Stimulated activated CD4-positive, alpha-beta T cell treated with anti-CD3 and anti-CD28 coated beads, Interleukin-2, amount 100 ng/mL, for 24 hours (primary cell): ENCODE measurements at places on chromosomes 4 and X.

DNA sequence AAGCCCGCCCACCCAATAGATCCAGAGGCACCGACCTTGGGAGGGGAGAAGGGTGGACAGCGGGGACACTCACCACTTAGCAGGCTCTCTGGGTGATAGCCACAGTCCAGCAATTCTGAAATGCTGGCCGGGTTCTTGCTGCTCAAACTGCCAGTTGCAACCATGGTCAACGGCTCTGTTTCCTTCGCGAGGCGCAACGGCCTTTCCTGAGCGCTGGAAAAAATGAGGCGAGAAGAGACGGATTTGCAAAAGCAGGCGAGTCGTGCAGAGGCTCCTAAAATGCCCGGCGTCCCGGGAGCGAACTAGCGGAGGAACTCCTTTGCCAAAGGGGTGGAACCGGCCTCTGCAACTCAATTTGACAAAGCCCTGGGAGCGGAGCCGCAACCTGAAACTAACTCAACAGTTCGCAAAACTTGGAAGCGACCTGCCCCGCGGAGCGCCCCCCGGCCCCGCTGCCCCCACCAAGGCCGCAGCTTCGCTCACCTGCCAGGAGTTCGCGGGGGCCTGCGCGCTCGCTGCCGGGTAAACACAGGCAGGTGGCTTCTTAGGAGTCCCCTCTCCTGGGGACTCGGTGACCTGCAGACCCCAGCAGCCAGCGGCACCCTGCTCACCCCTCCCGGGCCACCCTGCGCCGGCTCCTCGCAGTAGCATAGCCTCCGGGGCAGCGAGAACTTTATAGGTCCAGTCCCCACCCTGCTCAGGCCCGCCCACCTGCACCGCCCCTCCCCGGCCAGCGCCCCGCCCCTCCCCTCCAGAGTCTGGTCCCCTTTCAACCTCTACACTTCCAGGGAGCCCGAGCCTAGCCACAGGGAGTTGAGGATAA lies at the start of gene DDIT4L:
Gene DDIT4L (minus strand): TSS at position 649 of the 823 bp plus-strand sequence. CDS start 485 bp downstream, at position 164.
- peak; percentile 27 for DNase-seq

GRCh38 chr4:6772223-6772928 lies 10.2 kb upstream of the KIAA0232 start:
- no peak for DNase-seq

DNA sequence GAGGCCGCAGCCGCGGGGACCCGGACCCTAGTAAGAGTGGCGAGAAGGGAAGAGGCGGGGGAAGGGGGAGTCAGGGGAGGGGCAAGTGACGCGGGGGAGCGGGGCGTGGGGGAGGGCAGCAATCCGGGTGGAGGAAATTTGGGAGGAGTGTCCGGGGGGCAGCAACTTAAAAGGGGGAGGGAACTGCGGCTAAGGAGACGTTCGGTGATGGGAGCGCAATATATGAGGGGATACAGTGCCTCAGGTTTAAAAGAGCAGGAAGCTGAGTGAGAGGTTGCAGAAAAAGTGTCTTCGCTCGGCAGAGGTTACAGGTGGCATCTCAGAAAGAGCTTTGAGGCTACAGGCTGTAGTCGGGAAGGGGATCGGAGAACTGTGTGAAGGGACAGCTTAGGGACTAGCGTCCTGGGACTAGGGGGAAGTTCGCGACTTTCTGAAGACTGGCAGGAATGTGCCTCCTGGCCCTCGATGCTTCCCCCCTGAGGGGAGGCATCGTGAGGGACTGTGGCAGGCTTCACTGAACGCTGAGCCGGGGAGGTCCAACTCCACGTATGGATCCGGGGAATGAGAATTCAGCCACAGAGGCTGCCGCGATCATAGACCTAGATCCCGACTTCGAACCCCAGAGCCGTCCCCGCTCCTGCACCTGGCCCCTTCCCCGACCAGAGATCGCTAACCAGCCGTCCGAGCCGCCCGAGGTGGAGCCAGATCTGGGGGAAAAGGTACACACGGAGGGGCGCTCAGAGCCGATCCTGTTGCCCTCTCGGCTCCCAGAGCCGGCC lies 519 bp downstream of the FOXO4 start:
- DNase-seq = no peak

GRCh38 chrX:17944833-17945497 lies 83.9 kb upstream of the RAI2 start:
- DNase-seq = no peak

- DNase-seq = no peak
These were observed 51.5 kb upstream of the ARHGAP24 start for GRCh38 chr4:85423431-85423830.

DNA sequence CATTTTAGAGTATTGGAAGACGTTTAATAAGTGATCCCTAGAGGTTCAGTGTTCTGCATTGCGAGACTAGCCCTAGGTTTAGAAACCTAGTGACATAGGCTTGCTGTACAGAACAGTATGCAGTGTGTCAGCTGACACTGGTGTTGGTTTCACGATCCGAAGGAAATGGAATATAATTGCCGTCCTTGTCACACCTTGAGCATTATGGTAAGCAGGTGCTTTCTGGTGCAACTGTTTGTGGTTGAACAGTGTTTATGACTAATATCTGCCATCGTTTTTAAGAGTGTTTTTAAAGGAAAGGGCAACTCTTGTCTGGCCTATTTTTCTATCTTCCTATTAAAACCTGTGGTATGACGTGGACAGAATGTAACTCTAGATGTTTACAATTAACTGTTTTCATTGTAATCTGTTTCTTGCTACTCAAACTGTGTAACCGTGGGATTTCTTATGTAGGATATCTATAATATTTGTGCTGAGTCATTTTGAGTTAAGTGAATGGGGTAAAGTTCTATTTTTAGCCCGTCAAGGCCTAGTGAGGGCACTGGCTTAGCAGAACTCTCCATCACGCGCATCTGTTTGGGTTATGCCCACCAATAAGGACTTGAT lies 53.8 kb upstream of the TBC1D14 start:
- DNase-seq = peak; percentile 31

DNA sequence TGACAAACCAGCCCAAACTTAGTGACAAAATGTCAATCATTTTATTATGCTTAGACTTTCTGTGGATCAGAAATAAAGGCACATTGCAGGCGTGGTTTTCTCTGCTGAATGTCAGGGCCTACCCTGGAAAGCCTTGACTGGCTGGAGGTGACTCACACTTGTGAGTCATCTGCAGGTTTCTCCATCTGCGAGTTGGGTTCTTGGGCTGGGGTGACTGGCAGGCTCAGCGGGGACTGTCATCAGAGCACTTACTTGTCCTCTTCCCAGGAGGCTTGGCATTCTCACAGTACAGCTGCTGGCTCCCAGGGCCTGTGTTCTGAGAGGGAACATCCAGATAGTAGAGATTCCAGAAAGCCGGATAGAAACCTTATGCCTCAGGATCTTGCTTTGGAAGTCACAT lies 153.8 kb upstream of the AGA start:
- peak; percentile 38 for DNase-seq

DNA sequence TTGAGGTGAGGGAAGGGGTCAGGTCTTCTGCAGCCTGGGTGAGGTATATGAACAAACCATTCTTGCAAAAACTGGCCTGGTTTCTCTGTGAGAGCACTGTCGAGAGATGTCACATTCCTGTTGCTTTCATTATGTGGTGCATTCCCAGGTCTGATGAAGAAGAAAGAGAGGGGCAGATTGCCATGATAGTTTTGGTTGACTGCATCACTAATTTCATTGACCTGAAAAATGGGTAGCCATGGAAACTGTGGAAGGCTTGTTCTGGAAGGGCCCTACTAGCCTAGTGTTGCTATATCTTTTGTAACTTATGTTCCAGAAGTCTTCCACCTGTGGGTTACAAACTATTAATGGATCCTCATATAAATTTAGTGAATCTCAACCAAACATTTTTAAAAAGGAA lies 32.9 kb upstream of the CYBB start:
- no peak for DNase-seq

DNA sequence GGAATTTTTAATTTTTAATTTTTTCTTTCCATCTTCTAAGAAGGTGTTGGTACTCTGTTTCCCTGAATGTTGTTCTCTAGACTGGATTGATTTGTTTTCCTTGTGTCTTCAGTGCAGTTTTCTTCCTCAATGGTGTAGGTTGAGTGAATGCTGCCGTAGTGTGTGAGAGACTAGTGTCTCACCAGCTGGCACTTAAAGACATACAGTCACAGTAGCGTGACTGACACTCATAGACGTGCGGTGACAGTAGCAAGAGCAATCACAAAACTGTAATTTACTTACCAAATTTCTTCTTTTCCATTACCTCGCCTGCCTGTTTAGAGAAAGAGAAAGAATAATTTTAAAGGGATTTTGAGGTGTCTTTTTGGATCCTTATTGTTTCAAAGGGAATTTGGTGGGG lies 21.4 kb upstream of the PGM2 start:
- DNase-seq = no peak
